ENCODE measurements at places on chromosomes 5 and 9. TPM values are rescaled to one million over a fixed set of nuclear protein-coding genes. Genes with fewer than 3 reads are reported as not detected.

GRCh38 chr5:80308526-80308925, 11.3 kb upstream of the SPZ1 start:
- DNase-seq = no peak

DNA sequence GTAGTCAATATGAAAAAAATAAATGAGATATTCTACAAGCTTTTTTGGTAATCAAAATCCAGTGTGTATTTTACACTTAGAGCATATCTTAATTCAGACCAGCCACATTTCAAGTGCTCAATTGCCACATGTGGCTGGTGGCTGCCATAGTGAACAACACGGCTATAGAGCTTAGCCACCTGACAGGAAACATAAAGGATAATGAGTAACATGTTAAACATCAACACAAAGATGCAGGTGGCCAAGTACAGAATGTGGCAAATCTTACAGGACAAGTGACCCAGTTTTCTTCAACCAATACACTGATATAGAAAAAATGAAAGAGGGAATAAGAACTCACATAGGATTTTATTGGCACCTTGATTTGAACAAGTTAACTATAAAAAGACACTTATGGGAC, 61.4 kb downstream of the KIF24 start:
- no peak for DNase-seq

DNA sequence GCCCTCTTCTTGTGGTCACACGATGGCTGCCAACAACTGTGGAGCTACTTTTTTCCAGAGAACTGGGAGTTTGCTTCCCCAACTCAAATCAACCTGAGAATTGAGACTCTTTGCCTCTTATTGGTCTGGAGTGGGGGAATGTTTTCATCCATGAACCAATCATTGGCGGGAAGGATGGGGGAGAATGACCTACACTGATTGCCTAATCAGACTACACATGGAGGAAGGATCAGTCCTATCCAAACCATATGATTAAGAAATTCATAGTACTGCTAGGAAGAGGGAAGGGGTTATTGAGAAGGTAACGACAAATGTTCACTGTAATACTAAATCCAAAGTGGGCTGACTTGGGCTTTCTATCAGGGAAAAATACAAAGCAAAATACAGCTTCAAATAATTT, 7.9 kb upstream of the KIF2A start:
- DNase-seq = no peak

DNA sequence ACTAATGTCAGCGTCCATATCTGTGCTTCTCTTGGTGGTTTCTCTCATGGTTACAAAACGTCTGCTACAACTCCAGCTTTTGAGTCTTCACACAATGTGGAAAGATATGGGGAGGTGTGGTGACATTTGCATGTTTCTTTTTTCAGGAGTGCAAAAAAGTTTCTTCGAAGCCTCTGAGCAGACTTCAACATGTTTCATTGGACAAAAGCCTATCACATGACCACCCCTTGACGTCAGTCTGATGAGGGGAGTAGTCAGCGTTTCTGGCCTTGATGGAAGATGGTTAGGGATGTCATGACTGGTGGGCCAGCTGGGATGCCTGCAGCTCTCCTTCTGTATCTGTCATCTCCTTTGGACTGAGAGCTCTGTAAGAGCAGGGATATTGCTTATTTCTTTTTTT, 61.4 kb downstream of the PTPDC1 start:
- no peak for DNase-seq

Gene CRHBP
- 0.23 TPM for total RNA-seq

Gene IL7R
- 246 TPM for total RNA-seq
